ENCODE measurements at places on chromosomes 1 and 21.
A peak's percentile ranks its signal among the peaks of the same experiment; 100 is the strongest.

- DNase-seq = no peak
Observed at GRCh38 chr1:197671140-197671539, 104.1 kb downstream of the DENND1B start.

- no peak for DNase-seq
Observed at GRCh38 chr1:160623862-160624261, 23.0 kb downstream of the SLAMF1 start.

GRCh38 chr1:170415710-170416372, 116.1 kb upstream of the GORAB start:
- DNase-seq = no peak

- DNase-seq = no peak
Observed at GRCh38 chr1:52679048-52679447, 19.1 kb downstream of the COA7 start.

DNA sequence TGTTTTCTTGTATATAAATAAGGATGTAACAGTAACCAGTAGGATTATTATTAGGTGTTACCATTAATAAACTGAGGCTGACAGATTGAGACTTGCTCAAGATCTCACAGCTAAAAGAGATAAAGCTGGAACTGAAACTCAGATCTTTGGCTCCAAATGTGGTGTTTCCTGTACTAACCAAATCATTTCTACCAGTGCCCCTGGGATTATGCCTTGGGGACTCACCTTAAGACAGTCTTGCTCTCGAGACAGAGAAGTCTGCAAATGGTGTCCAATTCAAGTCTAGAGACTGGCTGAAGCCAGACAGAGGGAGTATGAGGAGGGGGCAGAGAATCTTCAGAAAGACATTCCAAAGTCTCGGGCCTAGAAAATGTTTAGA, 593 bp upstream of the CD53 start:
- no peak for DNase-seq

DNA sequence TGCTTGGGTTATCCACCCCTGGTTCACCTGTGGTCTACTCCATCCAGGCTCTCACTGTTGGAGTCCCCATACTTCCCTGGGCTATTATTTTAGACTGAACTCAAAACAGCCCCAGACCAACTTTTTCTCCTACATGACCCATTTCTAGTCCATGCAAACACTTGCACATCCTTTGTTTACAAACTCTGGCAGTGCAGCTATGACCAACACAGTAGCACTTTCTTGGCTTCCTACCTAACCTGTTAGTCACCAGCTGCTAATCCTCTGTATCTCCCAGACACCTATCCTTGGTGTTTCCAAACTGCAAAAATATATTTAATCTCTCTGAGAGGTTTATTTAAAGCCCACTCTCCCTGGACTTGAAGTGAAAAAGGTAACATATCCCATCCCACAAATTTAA, 90.8 kb downstream of the DDAH1 start:
- no peak for DNase-seq

DNA sequence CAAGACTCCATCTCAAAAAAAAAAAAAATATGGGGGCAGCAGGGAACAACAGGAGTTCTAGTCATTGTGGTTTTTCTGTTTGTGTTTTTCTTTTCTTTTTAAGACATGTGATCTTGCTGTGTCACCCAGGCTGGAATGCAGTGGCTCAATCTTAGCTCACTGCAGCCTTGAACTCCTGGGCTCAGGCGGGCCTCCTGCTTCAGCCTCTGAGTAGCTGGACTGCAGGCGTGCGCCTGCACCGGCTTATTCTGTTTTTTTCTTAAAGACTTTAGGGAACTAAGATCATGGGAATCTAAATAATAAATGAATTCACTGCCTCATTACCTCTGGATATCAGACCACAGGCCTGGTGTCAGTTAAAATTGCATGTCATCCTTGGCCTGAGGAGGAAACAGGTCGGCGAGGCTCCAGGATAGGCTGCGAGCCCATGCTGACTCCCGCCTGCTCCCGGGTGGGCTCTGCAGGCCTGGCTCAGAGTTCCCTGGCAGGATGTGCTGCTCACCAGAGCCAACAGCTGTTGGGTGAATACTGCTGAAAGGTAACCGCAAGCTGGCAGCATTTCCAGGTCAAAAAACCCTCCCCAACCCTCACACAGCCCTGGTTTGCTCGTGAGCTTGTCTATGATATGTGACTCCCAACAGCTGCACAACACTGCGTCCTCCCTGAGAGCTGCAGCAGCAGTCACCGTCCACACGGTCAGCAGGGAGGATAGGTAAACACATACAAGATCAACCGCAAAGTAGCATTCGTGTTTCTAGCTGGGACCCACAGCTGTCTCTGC, 58.1 kb downstream of the SCCPDH start:
- no peak for DNase-seq

DNA sequence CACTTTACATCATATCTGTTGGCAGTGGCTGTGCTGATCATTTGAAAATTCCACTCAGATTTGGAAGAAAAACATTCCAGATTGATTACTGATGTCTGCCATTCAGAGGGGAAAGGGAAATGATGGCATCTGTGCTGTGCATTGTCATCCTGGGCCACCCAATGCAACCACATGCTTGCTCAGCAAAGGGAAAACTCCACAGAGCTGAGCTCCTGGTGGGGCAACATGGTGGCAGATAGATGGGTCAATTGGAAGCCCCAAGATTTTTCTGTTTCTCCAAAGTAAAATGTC, 11.8 kb downstream of the OXCT2 start:
- DNase-seq = no peak

- no peak for DNase-seq
Observed at GRCh38 chr1:22827666-22828483, 117.2 kb downstream of the EPHB2 start.

DNA sequence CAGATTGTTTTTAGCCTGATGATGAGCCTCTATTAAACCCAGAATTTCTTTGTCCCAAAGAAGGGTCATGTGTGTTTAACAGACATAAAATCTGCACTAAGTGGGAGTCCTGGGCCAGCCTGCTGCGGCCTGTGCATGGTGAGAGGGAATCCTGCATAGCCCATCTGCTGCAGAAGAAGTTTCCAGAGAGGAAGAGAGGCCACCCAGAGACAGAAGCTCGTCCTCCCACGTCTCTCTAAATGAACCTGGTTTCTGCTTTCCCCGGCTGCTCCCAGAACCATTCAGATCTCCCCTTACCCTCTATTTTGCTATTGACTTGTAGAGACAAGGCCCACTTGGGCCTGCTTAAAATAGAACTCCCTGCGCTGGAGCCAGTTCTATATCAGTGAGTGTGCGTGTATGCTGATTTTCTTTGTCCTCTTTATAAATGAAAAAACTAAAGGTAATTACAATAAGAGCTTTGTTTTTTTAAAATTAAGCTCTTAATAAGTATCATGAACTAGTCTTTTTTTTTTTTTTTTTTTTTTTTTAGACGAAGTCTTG, 142.8 kb upstream of the RAB4A start:
- DNase-seq = no peak

DNA sequence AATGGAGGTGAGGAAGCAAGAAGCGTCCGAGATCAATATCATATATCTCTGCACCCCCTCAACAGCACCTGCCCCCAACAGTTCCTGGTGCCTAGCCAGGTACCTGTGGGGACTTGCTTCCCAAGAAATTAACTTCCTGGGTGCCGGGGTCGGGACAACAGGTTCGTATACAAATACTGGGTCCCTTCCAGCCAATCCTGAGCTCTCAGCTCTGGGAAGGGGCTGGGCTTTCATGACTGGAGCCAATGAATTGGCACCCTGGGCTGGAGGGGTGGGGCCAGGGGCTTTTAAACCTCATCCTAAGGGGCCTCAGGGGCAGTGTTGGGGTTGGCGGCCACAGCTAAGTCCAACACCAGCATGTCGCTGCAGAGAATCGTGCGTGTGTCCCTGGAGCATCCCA, at the start of gene PADI3:
Gene PADI3 (plus strand): TSS at position 318 of the 400 bp plus-strand sequence. CDS start 40 bp downstream, at position 358.
- no peak for DNase-seq

GRCh38 chr1:55049271-55049913, 10.0 kb downstream of the PCSK9 start:
- no peak for DNase-seq

GRCh38 chr1:16969651-16970050, 10.8 kb downstream of the MFAP2 start:
- no peak for DNase-seq

GRCh38 chr21:16304174-16305095, 574.7 kb downstream of the USP25 start:
- DNase-seq = no peak

- no peak for DNase-seq
Observed at GRCh38 chr1:71908871-71909390, 373.4 kb downstream of the NEGR1 start.

- no peak for DNase-seq
Observed at GRCh38 chr1:57024428-57024827, 58.6 kb upstream of the C8B start.

- no peak for DNase-seq
Observed at GRCh38 chr1:109881906-109882287, 28.8 kb upstream of the CSF1 start.

- DNase-seq = peak; percentile 37
Observed at GRCh38 chr1:226349801-226350518, 41.0 kb upstream of the LIN9 start.

DNA sequence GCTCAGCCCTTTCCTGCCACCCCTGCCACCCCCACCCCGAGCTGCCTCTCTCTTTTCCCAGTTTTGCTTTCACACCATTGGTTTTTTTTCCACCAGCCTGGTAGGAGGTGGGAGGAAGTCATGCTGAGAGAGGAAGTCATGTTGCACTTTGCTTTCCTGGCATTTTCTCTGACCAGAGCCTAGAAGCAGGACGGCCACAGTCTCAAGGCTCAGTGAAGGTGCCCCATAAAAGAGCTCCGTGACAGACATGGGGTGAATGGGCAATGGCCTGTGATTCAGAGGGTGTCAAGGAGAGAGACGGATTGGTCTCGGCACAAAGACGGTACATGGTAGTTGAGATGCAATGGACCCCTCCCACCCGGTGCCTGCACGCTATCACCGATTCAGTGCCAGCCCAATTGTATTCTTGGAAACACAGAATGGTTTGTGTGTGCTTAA, 42.1 kb upstream of the DMRTB1 start:
- DNase-seq = no peak

DNA sequence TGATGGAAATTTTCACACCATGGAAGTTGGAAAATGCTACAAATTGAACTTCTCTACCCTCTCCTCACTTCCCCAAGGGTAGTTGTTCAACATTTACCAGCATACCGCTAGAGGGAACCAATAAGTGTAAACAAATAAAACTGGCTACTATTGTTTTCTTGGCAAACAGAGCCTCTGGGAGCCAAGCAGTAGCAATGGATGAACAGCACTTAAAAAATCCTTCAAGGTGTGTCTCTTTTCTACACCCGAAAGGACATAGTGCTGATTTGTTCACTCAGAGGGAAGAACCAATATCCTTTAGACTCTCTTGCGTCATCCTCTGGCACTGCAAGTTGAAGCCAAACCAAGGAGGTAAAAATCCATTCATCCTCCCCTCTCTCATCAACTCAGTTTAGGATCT, 161.5 kb downstream of the TBX15 start:
- DNase-seq = no peak

GRCh38 chr1:193348091-193348768, 161.8 kb upstream of the B3GALT2 start:
- no peak for DNase-seq

GRCh38 chr1:203390298-203390697, 39.4 kb upstream of the FMOD start:
- no peak for DNase-seq

DNA sequence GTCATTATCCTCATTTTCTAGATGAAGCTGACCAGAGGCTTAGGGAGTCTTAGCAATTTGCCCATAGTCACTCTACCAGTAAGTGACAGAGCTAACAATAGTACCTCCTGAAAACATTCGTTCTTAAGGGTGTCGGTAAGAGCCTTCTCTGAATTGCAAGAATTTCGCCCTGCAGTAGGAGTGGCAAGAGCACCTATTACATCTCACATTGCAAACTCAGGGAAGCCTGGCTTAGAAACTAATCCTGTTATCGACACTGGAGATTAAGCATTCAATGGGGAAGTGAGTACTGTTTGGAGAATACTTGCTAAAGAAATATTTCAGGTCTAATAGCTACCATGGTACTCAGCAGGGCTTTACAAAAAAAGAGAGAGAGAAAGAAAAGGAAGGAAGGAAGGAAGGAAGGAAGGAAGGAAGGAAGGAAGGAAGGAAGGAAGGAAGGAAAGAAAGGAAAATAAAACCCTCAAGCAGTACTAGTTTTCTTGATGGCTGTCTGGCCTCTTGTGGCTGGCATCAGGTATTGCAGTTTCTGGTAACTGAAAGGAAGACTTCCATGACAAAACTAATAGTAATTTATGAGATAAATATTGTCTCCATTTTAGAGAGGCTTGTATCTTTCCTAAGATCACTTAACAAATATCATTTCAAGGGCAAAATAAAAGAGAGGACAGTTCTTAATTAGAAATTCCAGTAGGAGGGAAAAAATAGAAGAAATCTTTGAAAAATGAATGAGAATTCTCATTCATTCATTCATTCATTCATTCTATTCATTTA, 10.4 kb downstream of the C1orf226 start:
- no peak for DNase-seq

DNA sequence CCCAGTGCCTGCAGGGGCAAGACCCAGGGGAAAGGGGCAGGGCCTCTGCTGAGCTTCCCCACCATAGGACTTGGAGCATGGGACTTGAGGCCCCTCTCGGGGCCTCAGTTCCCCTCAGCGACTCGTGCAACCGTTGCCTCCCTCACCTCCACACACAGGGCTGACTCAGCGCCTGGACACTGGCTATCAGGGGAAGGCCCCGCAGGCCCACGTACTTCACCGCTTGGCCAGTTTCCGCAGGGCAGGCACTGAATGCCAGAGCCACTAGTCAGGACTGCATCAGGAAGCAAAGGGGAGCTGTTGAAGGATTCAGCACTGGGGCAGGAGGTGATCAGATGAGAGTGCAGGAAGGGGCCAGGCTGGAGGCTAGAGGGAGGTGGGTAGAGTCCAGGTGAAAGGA, 15.5 kb upstream of the FAM131C start:
- no peak for DNase-seq

GRCh38 chr1:188224263-188224662, 1395.5 kb downstream of the PLA2G4A start:
- no peak for DNase-seq

GRCh38 chr21:33844104-33844889, 71.3 kb downstream of the ATP5PO start:
- DNase-seq = no peak

DNA sequence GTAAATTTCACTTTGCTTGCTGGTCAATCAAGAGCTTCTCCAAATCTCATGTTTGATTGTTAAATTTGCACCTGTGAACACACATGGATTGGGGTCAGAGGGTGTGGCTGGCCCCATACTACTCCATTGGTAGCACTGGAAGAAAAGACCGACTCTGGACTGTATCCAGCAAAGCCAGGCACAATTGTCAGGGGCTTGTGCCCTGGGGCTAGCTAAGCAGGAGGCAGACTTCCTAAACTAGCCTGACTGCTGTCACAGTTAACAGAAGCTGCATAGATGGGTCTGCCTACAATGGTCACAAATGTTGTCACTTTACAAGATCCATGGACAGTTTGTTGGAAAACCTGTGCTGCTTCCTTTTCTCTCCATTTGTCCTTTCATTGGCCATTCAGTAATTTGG, 421.0 kb downstream of the DSCAM start:
- DNase-seq = no peak

GRCh38 chr1:207345644-207346477, 24.4 kb downstream of the CD55 start:
- DNase-seq = no peak

All from GM12892 (cell line).